Activated CD4-positive, alpha-beta T cell treated with anti-CD3 and anti-CD28 coated beads for 36 hours (primary cell): ENCODE measurements at places on chromosomes 3 and 15. TPM values are rescaled to one million over a fixed set of nuclear protein-coding genes. Genes with fewer than 3 reads are reported as not detected.

PROS1 gene
- total RNA-seq, result 0.47 TPM

FGF7 gene
- not detected for total RNA-seq

WDR93 gene
- not detected for total RNA-seq

LARP6 gene
- not detected for total RNA-seq

SLC6A11 gene
- not detected for total RNA-seq

PLCB2 gene
- total RNA-seq, result 67.9 TPM

DNAH12 gene
- total RNA-seq, result not detected

- no peak overlapping the region for H3K27ac ChIP-seq
- H3K4me1 ChIP-seq, result peaks cover 39% of the 10 kb centered on the region
- DNase-seq, result no peak
- no peaks in the 10 kb centered on the region for H3K36me3 ChIP-seq
- no peaks in the 10 kb centered on the region for H3K27me3 ChIP-seq
Measured at GRCh38 chr3:30597131-30597768, 9.2 kb upstream of the TGFBR2 start.

DNA sequence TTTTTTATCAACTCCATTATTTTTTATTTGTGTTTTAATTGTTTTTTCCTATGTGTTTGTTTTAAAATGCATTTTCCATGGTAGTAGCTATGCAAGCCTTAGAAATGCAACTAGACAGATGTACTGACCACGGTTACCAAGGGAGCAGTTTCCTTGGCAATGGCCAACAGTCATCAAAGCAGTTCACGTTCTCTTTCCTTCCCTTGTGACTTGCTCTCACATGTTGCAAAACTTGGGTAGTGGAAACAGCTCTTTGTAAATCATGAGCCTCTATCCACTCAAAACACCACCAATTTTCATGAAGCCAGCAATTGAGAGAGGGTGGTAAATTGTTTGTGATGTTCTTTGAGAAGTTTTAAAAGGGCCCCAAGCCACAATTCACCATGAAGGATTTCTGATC is 499.4 kb upstream of the MDFIC2 start:
- peaks cover 5% of the 10 kb centered on the region for H3K27me3 ChIP-seq
- H3K4me3 ChIP-seq, result no peak overlapping the region
- no peaks in the 10 kb centered on the region for H3K36me3 ChIP-seq
- no peak overlapping the region for H3K27ac ChIP-seq
- DNase-seq, result peak; percentile 10
- no peaks in the 10 kb centered on the region for H3K4me1 ChIP-seq

DNA sequence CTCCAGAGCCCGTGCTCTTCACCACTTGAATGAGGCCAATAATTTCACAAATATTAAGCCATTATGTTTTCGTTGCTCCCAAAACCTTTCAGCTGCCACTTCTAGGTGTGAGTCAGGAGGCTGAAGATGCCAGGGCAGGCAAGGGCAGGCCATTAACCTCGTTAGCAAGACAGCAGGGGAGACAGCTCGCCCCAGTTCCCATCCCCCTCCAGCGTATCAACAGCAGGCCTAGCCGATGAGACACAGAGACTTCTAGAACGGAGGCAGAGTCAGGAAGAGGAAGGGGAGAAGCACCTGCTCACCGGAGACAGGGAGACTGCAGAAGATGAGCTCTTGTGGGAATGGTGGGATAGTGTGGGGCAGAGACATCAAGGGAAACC is 28.0 kb upstream of the PLA2G4E start:
- no peak overlapping the region for H3K27ac ChIP-seq
- no peaks in the 10 kb centered on the region for H3K36me3 ChIP-seq
- DNase-seq, result no peak
- H3K4me1 ChIP-seq, result no peaks in the 10 kb centered on the region

DNA sequence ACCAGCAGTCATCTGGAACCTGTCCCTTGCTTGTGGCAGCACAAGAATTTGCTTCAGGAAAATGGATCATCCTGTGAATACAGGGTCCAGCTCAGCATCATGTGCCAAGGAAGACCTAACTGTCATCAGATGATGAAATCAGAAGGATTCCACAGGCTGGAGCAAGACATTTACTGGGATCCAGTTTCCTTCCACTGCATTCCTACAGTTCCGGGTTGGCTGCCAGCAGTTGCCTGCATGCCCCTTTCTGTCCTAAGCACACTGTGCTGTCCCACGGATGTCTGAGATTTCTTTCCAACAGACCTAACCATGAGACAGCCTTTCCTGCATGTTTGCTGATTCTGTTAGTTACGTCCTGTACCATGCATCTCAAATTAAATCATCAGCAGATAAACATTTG is 140.7 kb downstream of the IMPG2 start:
- peaks cover 2% of the 10 kb centered on the region for H3K27me3 ChIP-seq
- DNase-seq, result no peak
- no peak overlapping the region for H3K4me3 ChIP-seq
- H3K4me1 ChIP-seq, result no peaks in the 10 kb centered on the region

GRCh38 chr3:112653881-112654300 is 12.9 kb upstream of the CCDC80 start:
- peaks cover 2% of the 10 kb centered on the region for H3K27me3 ChIP-seq
- no peak overlapping the region for H3K27ac ChIP-seq
- DNase-seq, result no peak
- H3K36me3 ChIP-seq, result no peaks in the 10 kb centered on the region

GRCh38 chr3:137464341-137464740 is 299.8 kb upstream of the SOX14 start:
- no peak overlapping the region for H3K4me3 ChIP-seq
- H3K4me1 ChIP-seq, result no peaks in the 10 kb centered on the region
- no peaks in the 10 kb centered on the region for H3K36me3 ChIP-seq
- no peak for DNase-seq
- H3K27ac ChIP-seq, result no peak overlapping the region

- no peak for DNase-seq
- no peaks in the 10 kb centered on the region for H3K36me3 ChIP-seq
- no peak overlapping the region for H3K4me3 ChIP-seq
- peaks cover 37% of the 10 kb centered on the region for H3K27me3 ChIP-seq
Measured at GRCh38 chr3:25427563-25427941, 511 bp upstream of the RARB start.

DNA sequence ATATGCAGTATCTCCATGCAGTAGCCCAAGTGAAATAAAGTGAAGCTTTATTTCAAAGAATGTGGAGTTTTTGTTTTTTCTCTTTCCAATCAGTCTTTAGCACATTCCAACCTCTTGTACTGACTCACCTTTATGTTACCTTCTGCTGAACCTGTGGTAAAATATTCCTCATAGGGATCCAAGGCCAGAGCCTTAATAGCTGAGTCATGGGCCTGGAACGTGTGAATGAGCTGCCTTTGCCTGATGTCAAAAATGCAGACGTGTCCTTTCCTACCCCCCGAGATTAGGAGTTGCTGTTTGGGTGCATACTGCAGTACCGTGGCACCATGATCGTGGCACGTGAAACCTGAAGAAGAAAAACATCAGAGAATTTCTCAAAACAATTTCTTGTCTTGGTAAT is 108.5 kb downstream of the GLDN start:
- H3K27me3 ChIP-seq, result no peaks in the 10 kb centered on the region
- H3K4me3 ChIP-seq, result no peak overlapping the region
- peaks cover 6% of the 10 kb centered on the region for H3K36me3 ChIP-seq
- no peak overlapping the region for H3K27ac ChIP-seq

DNA sequence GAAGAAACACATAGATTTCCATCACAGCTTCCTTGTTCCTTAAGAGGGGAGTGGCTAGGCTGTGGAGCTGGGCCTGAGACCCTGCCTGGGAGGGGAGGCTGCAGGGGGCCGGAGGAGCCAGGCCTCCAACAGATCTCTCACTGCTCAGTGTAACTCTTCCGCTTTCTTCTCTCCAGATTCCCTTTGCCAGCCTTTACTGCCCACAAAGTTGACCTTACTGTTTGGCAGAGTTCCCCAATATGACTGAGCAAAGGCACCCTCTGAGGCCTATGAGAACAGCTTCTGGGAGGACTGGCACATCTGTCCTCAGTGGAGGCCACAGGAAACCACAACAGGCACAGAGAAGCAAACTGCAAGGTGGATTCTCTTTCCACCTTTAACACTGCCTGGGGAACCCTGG is 38.1 kb downstream of the SLCO2A1 start:
- peaks cover 4% of the 10 kb centered on the region for H3K27me3 ChIP-seq
- H3K27ac ChIP-seq, result no peak overlapping the region
- no peaks in the 10 kb centered on the region for H3K36me3 ChIP-seq
- H3K4me3 ChIP-seq, result no peak overlapping the region
- DNase-seq, result no peak
